ENCODE measurements at places on chromosomes 4 and X. TPM values are rescaled to one million over a fixed set of nuclear protein-coding genes. Genes with fewer than 3 reads are reported as not detected.

Gene AMTN
- total RNA-seq, result not detected

Gene F11
- not detected for total RNA-seq

Gene ZNF630
- total RNA-seq, result 4.0 TPM

Gene IRS4
- 10.2 TPM for total RNA-seq

DNA sequence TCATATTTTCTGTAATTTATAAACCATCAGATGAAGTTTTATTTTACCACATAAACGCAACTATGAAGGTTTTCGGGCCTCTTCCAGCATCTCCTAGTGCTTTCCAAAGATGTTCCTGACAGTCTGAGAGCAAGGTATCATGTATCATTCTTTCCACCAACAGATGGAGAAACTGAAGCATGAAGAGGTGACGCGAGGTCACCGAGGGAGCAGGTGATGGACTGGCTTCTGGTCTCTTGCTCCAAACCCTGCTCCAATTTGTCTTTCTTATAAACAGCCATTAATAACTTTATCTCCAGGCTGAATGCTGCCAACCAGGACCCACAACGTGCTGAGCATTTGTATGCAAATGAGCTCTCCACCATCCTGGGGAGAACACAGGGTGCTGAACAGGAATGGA lies 86.3 kb upstream of the MAML3 start:
- no peaks in the 10 kb centered on the region for H3K27me3 ChIP-seq
- DNase-seq, result no peak
- no peak overlapping the region for H3K27ac ChIP-seq
- H3K4me3 ChIP-seq, result no peak overlapping the region
- no peaks in the 10 kb centered on the region for H3K36me3 ChIP-seq

DNA sequence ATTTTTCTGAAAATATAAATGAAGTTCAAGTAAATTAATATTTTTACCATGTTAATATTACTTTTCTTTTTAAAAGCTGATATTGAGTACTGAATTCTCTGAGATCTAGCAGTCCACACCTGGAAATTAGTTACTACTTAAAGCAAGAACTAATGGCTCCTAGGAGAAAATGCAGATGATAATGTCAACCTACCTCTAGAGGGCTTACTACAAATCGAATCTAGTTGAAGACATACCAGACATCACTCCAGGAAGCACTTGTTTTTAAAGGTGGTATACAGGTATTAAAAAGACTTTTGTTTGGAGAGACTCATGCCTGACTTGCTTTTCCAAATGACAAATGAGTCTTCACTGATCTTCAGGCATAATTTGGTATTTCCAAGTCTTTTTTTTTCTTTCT lies 516.4 kb upstream of the BOD1L1 start:
- DNase-seq, result no peak
- H3K27ac ChIP-seq, result no peak overlapping the region
- no peaks in the 10 kb centered on the region for H3K36me3 ChIP-seq
- no peaks in the 10 kb centered on the region for H3K27me3 ChIP-seq

DNA sequence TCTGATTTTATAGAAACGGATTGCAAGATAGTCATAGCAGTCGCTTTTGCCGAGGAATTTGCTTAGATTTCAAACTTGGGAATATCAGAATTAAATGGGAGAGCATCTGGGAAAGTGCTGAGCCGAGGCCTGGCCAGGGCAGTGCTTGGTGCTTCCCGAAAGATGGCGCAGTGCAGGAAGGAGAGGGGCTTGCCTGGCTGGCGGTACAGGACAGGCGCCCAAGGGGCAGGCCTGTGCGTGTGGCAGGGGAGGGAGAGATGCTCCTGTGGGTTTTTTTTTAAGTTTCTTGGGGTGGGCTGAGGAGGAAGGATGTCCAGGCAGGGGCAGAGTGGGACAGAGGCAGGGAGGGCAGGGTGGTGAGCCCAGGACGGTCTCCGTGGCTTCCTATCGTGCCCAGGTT lies 241.1 kb downstream of the AFAP1 start:
- no peak overlapping the region for H3K27ac ChIP-seq
- no peak overlapping the region for H3K4me3 ChIP-seq
- no peaks in the 10 kb centered on the region for H3K36me3 ChIP-seq
- DNase-seq, result peak; percentile 68

DNA sequence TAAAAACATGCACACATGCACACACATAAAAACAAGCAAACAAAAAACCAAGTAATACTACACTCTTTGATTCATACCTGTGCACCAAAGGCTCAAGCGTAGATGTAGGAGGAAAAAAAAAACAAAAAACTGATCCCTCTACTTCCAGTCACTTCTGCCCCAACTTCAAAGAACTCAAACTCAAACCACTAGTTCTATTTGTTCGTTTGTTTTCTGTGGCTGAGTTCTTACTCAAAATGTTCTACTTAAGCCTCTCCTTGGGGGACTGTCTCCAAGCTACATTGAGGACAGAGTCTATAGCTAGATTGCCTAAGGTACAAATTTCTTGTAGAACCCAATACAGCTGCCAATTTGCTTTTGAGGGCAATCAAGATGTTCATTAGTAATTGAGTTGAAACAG lies 171.0 kb upstream of the ATOH1 start:
- no peak for DNase-seq
- H3K27me3 ChIP-seq, result no peaks in the 10 kb centered on the region
- H3K4me1 ChIP-seq, result no peaks in the 10 kb centered on the region
- H3K27ac ChIP-seq, result no peak overlapping the region

DNA sequence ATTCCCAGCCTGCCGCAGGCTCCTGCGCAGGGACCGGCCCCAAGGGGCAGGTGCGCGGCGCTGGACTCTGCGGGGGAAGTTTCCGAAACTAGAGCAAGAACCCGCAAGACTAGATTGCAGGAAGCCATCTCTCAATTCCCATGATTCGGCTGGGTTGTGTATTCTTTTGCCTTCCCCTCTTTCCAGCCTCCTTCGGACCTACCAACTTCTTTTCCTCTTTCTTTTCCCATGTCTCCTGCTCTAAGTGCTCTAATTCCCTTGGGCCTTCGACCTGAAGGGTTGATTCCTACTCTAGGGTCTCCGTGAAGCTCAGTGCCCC lies 645 bp upstream of the OPHN1 start:
- H3K4me1 ChIP-seq, result no peaks in the 10 kb centered on the region
- H3K27ac ChIP-seq, result no peak overlapping the region

- no peaks in the 10 kb centered on the region for H3K36me3 ChIP-seq
- DNase-seq, result no peak
- no peak overlapping the region for H3K27ac ChIP-seq
- no peak overlapping the region for H3K4me3 ChIP-seq
Observed at GRCh38 chr4:67565284-67565683, 6.8 kb downstream of the STAP1 start.

DNA sequence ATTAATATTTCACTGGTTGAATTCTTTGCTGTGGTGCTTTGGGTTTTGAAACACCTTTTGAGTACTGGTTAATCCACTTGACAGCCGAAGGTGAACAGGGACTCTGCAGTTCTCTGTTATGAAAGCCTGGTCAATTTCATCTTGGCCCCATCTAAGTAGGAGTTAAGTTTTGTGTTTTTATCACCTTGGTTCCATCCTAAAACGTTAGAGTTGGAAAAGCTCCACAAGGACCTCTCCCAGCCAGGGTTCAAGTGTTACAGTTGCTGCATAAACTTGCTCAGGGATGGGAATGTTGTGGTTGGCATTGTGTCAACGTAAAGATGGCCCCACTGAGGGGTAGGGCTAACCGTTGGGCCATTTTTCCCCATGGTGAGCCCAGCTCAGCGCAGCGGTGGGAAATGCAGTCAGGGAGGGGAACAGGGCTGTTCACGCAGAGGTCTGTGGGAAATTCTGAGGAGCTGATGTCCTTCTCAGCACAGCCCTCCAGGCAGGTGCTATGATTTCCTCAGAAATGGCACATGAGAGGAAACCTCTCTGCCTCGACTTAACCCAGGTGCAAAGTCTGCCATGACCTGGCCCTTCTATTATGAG lies 188.7 kb downstream of the STIM2 start:
- peak; percentile 34 for DNase-seq
- no peak overlapping the region for H3K4me3 ChIP-seq
- peaks cover 22% of the 10 kb centered on the region for H3K27me3 ChIP-seq
- no peaks in the 10 kb centered on the region for H3K4me1 ChIP-seq

DNA sequence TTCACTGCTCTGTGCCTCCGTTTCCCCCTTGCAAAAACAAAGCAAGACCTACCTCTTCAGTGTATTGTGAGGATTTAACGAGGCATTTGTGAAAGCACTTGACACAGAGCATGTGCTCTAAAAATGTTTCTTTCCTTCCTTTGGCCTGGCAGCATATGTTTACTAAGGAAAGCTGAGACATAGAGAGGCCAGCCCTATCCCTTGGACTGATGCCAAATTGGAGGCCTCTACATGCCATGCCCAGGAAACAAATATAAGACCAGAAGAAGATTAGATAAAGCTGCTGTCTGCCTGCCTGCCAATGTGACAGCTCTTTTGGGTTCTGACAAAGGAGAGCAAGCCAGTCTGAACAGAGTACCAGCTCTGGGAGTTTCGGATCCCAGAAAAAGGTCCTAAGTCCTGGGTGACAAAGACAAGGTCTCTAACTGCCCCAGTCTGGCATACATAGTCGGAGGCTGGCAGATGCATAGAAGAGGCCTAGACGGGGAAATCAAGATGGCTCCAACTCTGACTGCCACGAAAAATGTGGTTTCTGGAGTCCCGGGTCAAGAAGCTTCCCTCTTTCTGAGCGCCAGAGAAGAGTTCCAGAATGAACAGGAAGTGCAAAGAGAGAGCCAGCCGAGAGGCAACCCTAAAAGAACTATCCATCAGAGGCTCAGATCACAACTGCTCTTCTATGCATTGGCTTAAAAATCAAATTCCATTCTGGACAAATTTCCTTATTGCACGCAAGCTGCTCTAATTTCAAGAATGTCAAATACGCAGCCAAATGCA lies 25.8 kb downstream of the OTUD6A start:
- no peaks in the 10 kb centered on the region for H3K27me3 ChIP-seq
- DNase-seq, result no peak
- H3K36me3 ChIP-seq, result no peaks in the 10 kb centered on the region
- H3K4me3 ChIP-seq, result no peak overlapping the region

DNA sequence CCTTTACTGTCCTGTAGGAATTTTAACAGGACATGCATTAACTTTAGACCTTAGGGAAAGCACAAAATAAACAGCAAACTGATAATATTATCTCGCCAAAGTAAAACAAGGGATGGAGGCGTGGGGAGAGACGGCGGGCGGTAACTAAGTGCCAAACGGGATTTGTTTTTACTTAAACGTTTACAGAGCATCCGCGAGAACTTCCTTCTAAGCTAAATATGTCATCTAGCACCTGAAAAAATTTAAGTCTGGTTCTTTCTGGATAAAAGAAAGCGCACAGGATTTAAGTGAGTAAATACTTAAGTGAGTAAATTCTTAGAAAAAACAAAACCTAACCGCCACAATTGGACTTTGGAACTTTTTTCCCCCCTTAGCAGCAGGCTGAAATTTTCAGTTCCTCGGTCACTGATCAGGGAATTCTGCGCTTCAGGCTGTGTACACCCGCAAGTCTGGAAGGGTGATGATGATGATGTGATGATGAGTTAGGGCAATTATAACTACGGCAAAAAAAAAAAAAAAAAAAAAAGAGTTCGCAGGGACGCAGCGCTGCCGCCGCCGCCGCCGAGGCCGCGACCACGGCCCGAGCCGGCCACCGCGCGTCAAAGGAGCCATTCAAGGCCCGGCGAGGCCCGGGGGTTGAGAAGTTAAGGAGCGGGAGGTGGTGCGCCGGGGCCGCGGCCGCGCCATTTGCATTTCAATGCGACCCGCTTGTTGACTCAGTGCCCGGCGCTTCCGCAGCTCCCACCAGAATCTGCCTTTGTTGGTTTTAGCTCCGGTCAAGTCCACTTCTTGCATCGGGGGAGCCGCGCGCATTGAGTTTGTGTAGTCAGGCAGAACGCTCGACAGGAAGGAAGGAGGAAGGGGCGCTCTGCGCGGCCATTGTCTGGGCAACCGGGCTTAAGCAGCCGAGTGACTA lies 108.8 kb downstream of the SPRY1 start:
- peaks cover 3% of the 10 kb centered on the region for H3K4me1 ChIP-seq
- peaks cover 5% of the 10 kb centered on the region for H3K27me3 ChIP-seq
- H3K27ac ChIP-seq, result peak overlapping the region; percentile 95
- peak overlapping the region; percentile 72 for H3K4me3 ChIP-seq
- peak; percentile 98 for DNase-seq

GRCh38 chrX:136816975-136817374 lies 36.2 kb upstream of the ARHGEF6 start:
- no peaks in the 10 kb centered on the region for H3K4me1 ChIP-seq
- no peak for DNase-seq
- no peak overlapping the region for H3K27ac ChIP-seq
- H3K4me3 ChIP-seq, result no peak overlapping the region
- no peaks in the 10 kb centered on the region for H3K27me3 ChIP-seq

GRCh38 chr4:89639395-89639794 lies 197.6 kb downstream of the SNCA start:
- H3K4me1 ChIP-seq, result no peaks in the 10 kb centered on the region
- H3K27ac ChIP-seq, result no peak overlapping the region
- no peak overlapping the region for H3K4me3 ChIP-seq
- H3K27me3 ChIP-seq, result no peaks in the 10 kb centered on the region
- DNase-seq, result no peak

- no peak overlapping the region for H3K4me3 ChIP-seq
- no peaks in the 10 kb centered on the region for H3K27me3 ChIP-seq
- no peaks in the 10 kb centered on the region for H3K36me3 ChIP-seq
- no peak for DNase-seq
Observed at GRCh38 chr4:37799941-37800554, 26.4 kb upstream of the PGM2 start.

GRCh38 chrX:30892591-30892990 lies 3.5 kb upstream of the TAB3 start:
- H3K36me3 ChIP-seq, result no peaks in the 10 kb centered on the region
- DNase-seq, result no peak
- no peak overlapping the region for H3K27ac ChIP-seq
- H3K27me3 ChIP-seq, result no peaks in the 10 kb centered on the region

GRCh38 chr4:100510551-100510950 lies 7.3 kb downstream of the EMCN start:
- no peaks in the 10 kb centered on the region for H3K27me3 ChIP-seq
- no peak overlapping the region for H3K27ac ChIP-seq
- no peak overlapping the region for H3K4me3 ChIP-seq
- H3K4me1 ChIP-seq, result no peaks in the 10 kb centered on the region

GRCh38 chr4:183073838-183074145 lies 25.3 kb upstream of the WWC2 start:
- H3K4me1 ChIP-seq, result peaks cover 4% of the 10 kb centered on the region
- no peak for DNase-seq
- H3K36me3 ChIP-seq, result no peaks in the 10 kb centered on the region
- H3K4me3 ChIP-seq, result peak overlapping the region; percentile 69

GRCh38 chrX:150459196-150459595 lies 96.1 kb downstream of the MAMLD1 start:
- no peaks in the 10 kb centered on the region for H3K36me3 ChIP-seq
- H3K4me1 ChIP-seq, result no peaks in the 10 kb centered on the region
- H3K27ac ChIP-seq, result no peak overlapping the region

All from endodermal cell (in vitro differentiated cells).